Suppressor macrophage treated with lipopolysaccharide for 4 hours (primary cell): ENCODE measurements at places on chromosomes 4 and X.

DNA sequence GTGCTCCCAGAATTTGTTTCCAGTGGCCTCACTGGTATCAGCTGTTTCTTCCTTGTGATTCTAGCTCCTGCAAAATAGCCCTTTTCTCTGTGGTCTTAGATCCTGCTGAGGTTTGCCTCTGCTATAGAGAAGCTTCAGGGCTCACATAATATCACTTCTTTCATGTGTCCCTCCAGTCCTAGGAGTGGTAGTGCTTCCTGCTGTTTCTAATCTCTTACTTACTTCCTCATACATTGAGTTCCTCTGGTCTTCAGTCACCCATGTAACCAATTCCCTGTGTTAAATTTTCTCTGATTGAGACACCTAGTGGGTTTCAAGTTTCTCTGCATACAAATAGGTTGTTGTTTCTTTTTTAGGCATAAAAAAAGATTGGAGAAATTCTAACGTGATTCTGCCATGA lies 1567.9 kb downstream of the ARAP2 start:
- no peak for DNase-seq

DNA sequence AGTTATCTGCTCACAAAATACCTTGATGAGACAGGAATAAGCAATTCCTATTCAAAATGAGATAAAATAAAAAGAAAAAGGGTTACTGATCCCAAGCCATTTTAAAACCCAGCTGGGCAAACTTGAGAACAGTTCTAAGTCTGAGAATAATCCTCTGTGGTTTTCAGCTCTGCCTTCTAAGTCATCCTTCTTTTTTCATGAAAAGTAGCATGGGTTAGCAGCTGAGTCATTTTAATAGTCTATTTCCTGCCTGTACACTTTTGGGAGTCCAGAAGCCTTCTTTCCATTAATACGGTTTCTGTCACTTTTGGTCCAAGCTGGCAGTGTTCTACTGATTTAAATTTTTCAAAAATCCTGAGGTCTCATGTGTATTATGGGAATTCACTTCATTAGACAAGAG lies 374.3 kb downstream of the IQCM start:
- no peak for DNase-seq

DNA sequence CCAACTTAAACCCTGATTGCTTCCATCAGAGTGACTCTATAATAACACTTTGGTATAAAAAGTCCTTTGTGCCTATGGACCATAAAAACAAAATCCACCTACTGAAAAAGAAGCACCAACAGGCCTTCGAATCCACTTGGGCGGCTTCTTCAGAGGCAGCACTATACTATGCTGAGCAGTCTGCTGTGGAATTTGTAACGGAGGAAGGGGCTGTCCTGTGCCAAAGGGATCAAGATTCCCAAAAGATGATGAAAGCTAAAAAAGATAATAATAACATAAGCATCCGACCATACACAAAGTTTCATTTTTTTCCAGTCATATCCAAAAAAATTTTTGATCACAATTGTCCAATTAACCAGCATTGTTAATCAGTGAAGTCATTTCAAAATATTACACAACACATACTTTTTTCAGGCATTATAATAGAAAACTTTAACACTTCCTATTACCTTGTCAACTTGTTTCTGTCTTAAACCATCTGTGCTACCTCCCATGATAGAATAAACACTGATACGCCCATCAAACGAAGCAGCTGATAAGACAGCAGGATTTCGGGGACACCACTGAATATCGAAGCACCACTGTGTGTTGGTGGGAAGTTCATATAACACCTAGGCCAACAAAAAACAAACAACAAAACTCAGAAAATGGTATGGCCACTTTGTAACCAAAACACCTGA lies 24.1 kb downstream of the SEC31A start:
- no peak for DNase-seq

DNA sequence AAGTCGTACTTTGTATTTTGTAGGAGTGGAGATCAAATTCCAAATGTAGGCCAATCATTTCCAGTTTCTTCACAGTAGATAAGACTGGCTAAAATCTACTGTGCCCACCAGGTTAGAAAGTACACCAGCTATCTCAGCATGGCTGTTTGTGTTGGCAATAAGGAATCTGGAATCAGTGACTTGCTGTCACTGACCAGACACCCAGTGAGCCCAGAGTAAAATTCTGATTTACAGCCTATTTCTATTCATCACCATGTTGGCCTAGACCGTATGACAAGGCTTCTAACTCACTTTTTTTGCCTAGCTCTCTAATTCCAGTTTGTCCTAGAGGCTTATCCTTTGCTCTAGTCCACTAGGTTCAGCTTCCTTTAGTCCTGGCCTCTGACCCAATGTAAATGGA lies 25.4 kb downstream of the SMIM43 start:
- no peak for DNase-seq

DNA sequence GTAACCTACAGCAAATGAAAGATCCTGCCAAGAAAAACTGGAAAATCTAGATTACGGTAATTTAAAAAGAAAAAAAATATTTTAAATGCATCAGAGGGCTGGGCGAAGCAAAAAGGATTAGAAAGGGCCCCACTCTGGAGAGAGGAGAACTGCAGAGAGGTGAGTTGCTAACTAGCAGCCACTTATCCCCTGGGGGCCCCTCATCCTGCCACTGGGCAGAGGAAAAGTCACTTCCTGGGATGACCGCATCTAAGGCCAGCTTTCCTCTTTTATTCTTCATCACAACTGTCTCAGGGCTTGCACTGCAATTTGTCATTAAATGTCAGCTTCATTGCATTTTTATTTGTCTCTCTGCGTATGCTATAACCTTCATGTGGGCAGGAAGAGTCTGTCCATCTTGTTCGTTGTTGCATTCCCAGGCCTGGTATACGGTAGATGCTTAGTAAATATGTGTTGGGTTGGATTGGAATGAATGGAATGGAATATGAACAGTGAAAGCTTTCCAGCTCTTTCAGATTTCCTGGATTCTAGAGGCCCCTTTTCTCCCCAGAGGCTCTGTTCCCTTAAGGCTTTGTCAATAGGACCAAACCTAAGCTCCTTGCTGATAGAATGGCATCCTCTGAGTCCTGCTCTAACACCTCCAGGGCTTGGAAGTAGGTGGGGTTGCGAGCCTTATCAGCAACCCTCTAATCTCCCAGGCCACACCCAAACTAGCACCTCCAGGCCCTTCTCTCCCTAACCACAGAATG lies 58.9 kb downstream of the TLR10 start:
- DNase-seq: no peak

DNA sequence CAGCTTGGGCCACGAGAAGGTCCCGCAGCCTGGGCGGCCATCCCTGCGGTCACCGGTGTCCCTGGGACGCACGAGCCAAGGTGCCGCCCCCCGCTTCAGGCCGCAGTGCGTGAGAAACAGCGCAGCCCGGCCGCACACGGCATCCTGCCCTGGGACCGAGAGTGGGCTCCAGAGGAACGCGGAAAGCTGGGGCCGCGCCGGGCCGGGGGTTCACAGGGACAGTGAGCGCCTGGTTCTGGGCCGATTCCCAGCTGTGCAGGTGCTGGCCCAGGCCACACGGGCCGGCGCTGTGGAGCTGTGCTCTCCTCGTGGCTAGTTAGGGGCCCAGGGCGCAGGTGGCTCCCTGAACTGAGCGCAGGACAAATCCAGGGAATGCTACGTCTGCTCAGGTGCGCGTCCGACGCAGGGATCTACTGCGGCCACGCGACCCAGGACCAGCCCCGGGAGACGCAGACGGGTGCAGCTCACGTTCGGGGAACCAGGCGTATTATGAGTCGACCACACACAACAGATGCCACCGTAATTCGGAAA lies 25.8 kb upstream of the GTPBP6 start:
- DNase-seq: no peak

GRCh38 chr4:101174679-101175345 lies 172.5 kb downstream of the PPP3CA start:
- peak; percentile 29 for DNase-seq

DNA sequence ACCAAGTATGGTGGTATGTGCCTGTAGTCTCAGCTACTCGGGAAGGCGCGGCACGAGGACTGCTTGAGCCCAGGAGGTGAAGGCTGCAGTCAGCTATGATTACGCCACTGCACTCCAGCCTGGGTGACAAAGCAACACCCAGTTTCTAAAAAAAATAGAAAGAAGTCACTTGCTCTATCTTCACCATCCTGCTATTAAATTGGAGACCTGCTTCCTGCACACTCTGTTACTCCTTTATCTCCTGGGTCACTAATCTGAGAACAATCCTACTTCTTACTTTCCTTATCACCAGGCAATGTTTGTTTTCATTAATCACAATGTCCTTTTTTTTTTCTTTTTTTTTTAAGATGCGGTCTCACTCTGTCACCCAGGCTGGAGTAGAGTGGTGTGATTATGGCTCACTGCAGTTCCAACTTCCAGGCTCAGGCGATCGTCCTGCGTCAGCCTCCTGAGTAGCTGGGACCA lies 16.2 kb downstream of the PRKX start:
- DNase-seq: peak; percentile 52

GRCh38 chr4:21946858-21947257 lies 1.7 kb downstream of the KCNIP4 start:
- DNase-seq: no peak

DNA sequence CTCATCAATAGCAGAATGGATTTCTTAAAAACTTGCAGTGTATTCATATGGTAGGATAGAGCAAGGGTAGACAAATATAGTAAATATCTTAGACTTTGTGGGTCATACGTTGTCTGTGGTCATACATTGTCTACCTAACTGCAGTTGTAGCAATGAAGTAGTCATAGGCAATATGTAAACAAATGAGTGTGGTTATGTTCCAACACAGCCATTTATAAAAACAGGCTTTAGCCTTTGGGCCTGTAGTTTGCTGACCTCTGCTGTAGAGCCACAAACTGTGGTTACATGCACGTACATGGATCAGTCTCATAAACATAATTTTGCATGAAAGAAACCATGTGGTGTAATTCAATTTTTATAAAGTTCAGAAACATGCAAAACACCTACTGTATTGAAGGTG lies 98.9 kb downstream of the LARP1B start:
- DNase-seq: no peak

GRCh38 chr4:120633810-120634209 lies 288.7 kb downstream of the PRDM5 start:
- DNase-seq: no peak

DNA sequence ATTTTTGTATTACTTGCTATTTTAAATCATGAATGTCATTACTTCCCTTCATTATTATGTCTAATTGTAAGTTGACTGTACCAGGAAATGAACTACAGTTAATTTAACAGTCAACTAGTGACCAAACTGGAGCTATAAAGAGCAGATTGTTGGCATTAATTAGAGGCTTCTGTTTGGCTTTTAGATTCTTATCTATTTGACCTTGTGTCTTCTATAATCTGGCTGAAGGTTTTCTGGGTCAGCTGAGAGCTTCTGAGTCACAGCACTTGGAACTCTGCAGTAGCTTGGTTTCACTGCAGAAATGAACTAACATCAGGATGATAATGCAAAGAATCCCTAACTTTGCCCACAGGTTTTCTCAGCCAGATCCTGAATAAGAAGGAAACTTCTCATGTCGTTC lies 169.2 kb upstream of the LEF1 start:
- DNase-seq: no peak

GRCh38 chr4:148184922-148185321 lies 257.3 kb downstream of the NR3C2 start:
- DNase-seq: no peak

DNA sequence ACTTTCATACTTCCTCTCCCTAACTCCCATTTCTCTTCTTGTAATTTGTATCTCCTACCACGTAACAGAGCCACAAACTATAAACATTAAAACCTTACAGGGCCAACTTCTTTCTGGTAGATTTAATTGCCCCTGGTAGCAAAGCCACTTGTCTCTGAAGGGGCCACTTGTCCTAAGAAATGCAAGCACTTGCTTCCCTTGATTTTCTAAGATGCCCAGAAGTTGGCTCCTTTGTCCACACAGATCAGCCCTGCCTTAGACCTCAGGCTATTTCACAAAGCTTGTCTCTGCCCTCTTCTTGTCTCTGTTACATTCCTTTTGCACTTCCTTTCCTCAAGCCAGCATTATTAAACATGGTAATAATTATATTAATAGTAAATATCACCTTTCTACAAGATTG lies 80.6 kb upstream of the CXXC4 start:
- no peak for DNase-seq

GRCh38 chr4:6582889-6583490 lies 8.0 kb downstream of the MAN2B2 start:
- DNase-seq: no peak

DNA sequence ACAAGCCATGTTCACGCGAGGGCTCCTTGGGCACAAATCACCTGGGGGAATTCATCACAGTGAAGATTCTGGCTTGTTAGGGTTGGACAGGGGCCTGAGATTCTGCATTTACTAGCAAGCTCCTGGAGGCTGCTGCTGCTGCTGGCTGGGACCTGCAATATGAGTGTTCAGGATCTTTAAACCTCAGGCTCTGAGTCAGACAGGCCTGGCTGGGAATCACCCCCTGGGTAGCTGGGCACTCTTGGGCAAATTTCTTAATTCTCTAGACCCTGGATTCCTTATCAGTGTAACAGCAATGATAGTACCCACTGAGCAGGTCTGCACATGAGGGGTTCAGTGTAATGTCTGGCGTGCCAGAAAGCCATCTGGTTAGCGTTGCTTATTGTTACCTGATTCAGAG lies 101.5 kb downstream of the DHX15 start:
- no peak for DNase-seq

DNA sequence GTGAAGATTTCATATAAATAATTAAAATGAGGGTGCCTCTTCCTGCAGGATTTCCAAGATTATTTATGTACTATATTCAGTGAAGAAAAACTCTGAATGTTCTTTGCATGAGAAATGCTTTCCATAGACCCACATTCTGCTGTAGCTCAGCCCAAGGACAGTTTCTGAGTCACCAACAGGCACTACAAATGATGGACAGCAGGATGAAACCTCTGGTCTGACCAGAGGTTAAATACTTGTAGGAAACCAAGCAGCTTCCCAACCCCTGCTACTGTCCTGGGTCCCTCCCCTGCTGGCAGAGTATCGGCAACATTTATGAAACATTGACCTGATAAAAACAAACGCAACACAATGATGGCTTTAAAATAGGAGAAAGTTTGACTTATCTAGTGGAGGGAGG lies 73.1 kb downstream of the CXXC4 start:
- no peak for DNase-seq

- no peak for DNase-seq
Observed at GRCh38 chr4:122360754-122361153, 18.1 kb upstream of the ADAD1 start.
